ENCODE measurements at places on chromosomes 6 and 20.

GRCh38 chr20:25586877-25587276, 1.5 kb upstream of the NINL start:
- no peak for DNase-seq

DNA sequence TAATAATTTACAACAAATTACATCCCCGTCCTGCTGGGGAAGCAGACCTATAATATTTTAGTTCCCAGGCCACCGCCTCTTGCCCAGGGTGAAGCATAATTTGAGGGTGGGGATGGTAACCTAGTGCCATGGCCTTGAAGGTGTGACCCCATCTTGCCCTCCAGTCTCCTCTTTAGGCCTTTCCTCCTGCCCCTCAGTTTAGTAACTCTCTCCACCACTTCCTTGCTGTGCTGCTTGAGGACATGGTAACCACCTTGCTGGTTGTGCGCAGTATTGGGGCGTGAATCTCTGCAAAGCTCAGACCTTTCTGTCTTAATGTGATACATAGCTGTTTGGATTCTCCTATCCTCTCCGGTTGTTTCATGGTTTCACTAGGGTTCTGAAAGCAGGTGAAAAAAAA, 16.6 kb downstream of the SNX9 start:
- DNase-seq: no peak

DNA sequence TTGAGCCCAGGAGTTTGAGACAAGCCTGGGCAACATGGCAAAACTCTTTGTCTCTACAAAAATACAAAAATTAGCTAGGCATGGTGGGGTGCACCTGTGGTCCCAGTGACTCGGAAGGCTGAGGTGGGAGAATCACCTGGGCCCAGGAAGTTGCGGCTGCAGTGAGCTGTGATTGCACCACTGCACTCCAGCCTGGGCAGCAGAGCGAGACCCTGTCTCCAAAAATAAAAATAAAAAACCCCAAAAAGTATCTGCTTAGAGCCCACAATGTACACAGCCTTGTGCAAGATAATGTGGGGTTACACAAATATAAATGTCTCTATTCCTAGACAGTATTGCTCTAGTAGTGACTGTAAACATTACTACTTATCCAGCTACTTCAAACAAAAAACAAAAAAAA, 5.9 kb downstream of the ESF1 start:
- no peak for DNase-seq

DNA sequence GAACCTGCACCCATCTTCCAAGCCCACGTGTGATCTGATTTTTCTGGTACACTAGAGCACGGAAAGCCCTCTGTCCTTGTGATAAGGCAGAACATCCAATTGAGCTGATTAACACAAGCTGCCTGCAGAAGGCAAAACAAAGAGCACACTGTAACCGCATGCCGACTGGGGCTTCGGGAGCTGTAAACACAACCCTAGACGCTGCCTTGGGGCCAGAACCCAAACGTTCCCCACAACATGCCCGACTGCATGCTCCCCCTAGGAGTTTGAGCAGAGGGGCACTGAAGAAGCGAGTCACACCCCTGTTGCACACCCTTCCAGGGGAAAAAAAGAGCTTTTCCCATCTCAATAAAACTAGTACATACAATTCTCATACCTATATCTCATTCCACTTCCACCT, 470.7 kb downstream of the HTR1B start:
- peak; percentile 11 for DNase-seq

DNA sequence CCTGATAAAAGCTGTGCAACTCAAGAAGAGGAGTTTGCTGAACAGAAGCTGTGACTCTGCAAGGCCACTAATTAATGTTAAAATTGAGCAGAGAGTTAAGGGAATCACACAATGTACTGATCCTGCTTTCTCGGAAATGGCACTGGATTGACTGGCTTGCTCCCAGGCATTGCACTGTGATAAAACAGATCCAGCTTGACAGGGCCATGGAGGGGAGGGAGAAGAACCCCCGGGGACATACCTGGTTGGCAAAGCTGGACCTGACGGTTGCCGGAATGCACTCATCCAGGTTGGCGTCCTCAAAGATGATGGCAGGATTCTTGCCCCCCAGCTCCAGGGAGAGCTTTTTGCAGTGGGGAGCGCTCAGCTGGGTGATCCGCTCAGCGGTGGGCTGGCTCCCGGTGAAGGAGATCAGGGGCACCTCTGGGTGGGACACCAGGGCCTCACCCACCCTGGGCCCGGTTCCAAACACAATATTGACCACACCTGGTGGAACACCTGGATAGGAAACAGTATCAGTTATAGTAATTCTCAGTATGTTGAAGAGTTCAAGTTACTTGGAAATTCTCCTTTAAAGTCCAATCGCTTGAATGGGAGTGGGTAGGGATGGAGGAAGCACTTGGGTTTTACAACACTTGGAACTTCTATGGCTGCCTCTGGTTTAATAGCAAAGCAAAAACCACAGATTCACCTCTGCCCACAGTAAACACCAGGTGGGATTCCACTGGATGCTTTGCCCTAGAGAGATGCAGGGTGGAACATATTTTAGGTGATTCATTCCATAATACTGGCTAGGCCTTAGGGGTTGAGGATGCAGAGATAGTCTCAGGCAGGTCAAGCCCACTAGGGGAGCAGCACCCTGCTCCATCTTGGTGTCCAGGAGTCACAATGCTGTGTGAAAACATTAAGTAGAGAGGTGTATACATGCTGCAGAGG, 17.1 kb downstream of the ALDH8A1 start:
- DNase-seq: no peak

- DNase-seq: no peak
These were observed 252.8 kb downstream of the PRKN start for GRCh38 chr6:162474722-162475121.

DNA sequence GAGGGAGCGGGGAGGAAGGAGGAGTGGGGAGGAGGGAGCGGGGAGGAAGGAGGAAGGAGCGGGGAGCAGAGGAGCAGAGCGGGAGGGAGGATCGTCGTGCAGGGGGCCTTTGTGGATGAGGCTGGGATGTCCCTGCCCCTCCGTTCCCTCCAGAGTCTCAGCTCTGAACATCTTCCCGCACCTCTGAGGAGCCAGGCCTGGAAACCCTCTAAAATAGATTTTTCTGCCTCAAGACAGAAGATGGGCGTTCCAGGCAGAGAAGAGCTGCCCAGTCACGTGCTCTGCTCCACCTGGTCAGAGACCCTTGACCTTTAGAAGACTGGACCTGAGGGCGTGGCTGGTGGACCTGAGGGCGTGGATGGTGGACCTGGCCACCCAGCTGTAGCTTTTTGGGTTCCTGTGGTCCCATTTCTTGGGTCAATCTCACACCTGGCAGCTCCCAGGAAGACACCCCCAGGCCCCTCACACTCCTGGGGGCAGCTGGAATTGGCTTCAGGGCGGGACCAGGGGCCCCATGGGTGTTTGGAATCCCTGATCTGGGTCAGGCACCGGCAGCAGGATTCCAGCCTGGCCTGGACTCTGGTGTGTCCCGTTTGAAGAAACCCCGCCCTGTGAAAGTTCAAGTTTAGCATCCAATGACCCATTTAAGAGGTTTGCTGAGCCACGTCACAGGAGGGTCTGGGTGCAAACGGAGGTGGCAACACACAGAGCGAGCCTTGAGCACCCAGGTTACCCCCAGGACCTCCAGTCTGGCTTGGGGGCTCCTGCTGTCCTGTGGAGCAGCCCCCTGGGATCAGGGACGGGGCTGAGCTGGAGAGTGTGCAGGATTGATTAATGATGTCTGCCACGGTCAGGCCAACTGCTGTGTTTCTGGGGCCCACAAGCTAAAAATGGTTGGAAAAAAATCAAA, 96.9 kb upstream of the BHLHE23 start:
- no peak for DNase-seq

- no peak for DNase-seq
These were observed 217.6 kb upstream of the PDE10A start for GRCh38 chr6:165880686-165881085.

DNA sequence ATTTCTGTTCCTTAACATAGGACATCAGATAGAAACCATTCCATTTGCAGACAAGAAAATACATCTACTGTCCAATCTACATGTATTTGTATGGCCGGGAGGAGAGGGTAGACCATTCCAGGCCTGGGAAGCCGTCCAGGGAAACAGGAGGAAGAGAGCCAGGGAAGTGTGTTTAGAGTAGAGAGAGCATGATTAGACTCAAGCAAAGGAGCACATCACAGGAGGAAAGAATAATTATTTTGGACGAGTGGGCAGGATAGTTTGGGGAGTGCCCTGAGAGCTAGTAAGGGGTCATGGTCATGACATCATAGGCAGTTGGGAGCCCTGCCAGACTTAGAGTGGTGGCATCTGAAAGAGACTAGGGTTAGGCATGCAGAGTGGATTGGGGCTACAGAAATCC, 250.0 kb downstream of the HIVEP2 start:
- DNase-seq: no peak

GRCh38 chr6:20916086-20916485, 381.8 kb downstream of the CDKAL1 start:
- DNase-seq: no peak

GRCh38 chr20:45626540-45626939, 3.0 kb upstream of the WFDC10A start:
- DNase-seq: no peak

DNA sequence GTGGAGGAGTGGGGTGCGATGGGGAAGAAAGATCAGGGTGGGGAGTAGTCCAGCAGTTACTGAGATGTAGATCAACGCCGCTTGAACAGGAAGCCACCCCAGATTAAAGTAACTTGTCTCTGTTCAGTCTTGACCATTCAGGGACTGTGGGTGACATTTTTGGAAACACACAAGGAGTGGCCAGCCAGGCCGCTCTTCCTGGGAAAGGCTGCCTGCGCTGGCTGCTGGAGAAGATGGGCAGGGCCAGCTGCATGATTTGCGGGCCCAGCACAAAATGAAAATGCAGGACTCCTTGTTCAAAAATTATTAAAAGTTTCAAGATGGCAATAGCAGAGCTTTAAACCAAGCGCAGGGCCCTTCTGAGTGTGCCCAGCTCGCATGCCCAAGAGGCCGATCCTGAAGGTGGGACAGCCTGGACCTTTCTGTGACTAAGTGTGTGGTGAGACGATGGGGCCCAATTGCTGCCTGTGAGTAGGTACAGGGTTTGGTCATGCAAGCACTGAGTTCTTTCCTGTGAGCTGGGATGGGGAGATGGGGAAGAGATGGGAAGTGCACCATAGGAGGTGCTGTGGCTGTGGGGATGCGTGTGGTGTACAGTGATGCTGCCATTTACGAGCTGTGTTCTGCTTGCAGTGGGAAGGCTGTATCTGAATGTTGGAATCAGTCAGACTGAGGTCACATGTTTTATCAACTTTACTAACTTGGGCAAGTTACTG, 51.3 kb downstream of the DAAM2 start:
- no peak for DNase-seq

DNA sequence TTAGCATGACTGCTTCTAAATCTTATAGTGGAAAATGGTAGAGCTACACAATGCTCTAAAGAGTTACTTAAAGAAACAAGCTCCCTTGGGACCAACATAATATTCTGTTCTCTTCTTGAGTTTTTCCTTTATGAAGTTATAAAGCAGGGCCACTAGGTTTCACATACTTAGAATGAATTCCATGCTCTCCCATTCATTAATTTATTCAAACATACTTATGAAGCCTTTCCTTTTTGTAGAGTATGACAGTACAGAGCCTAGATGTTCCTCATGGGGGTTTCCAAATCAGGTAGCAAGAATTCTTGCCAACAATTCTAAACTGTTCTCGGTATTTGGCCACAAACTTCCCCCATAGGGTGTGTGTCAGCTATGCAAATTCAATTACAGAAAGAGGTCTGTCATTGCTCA, 20.6 kb upstream of the FABP7 start:
- no peak for DNase-seq

DNA sequence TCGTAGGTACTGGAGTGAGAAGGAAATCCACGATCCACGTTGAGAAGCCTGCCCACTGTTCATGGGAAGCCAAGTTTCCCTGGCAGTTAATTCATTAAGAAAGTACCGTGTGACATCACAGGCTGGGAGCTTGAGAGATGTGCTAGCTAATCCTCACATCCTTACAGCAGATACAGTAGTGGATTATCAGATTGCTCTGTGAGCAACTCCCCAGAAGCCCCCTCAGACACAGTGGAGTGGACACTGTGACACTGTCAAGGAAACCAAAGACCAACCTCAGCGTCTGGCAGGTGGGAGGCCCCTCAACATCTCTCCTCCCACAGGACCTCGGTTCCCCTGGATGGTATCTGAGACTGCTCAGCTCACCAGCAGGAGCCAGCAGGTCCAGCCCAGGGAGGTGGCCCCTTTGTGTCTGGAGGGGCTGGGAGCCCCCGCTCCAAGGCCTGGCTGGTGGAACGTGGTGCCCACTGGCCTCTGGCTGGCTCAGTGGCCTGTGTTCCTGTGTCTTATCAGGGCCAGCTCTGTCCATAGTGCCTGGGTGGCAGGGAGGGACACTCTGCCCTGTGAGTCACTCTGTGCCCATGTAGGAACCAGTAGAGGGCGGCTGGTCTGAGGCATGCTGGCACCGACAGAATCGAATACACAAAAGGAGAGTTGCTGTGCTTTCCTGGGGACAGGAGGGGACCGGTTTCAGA, 7.2 kb downstream of the PYGB start:
- DNase-seq: no peak

All from NCI-H146 (cell line).